Activated naive CD8-positive, alpha-beta T cell treated with anti-CD3 and anti-CD28 coated beads, Interleukin-2, amount 10 ng/mL, durations not matched to agents 7 days and 5 days (primary cell): ENCODE measurements at places on chromosomes 7 and 10.

GRCh38 chr10:4653160-4653559, 172.8 kb upstream of the AKR1E2 start:
- DNase-seq, result no peak

- no peak for DNase-seq
Measured at GRCh38 chr10:49609006-49609282, 1.2 kb upstream of the SLC18A3 start.

GRCh38 chr10:78214955-78215354, 181.3 kb downstream of the RPS24 start:
- no peak for DNase-seq

- DNase-seq, result no peak
Measured at GRCh38 chr10:81104494-81104893, 566.8 kb downstream of the SH2D4B start.

DNA sequence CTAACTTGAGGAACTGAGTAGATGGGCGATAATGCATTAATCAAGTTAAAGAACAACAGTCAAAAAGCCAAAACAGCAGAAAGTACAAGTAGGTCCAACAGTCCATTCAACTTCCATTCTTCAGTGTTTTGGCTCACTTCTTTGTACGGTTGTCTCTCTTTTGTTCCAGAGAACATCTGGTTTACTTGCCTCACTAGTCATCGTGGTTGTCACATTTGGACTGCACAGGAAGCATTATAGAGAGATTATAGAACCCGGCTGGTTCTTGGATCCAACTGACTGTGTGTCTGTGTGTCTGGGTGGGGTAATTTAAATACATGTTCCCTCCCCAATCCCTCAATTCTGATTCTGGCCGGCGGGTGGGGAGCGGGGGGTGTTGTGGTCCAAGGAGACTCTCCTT, 1.8 kb upstream of the CEP41 start:
- DNase-seq, result no peak

- DNase-seq, result no peak
Measured at GRCh38 chr10:105681051-105681450, 1040.0 kb downstream of the SORCS3 start.

GRCh38 chr10:93591065-93591808, 9.8 kb downstream of the RBP4 start:
- DNase-seq, result no peak

DNA sequence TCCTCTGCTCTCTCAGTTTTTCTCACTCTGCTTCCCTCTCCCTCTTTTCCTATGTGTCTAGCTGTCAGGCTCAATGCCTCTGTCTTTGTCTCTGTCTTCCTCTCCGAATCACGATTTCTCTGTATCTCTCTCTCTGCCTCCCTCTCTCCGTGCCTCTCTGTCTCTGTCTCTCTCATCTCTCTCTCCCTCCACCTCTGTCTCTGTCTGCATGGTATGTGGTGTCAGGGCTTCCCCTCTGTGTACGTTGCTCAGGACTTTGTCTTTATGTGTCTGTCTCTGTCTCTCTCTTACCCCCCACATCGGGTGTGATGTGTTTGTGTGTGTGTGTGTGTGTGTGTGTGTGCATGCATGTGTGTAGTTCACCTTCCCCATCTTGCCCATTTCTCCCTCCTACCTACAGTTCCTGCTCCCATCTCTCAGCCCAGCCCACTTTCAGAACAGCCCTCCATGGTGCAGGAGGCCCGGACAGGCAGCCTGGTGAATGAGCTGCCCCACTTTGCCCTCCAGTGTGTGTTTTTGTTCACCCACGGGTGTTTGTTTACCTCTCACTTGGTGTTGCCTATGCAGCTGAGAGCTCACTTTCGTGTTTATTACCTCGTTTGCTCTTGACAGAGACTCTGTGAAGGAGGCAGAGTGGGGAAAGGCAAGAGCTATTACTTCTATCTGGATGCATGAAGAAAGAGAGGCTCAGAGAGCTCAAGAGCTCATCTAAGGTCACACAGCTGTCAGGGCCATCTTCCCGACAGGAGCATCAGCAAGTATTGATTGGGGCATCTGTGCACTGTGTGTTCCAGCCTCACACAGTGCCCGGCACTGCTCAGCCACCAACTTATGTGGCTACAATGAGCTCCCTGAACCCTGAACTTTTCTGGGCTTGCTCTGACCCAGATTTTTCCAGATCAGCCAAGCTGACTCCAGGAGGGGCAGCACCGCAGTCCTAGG, 163.5 kb upstream of the ZMIZ1 start:
- no peak for DNase-seq

GRCh38 chr10:80599424-80599847, 61.7 kb downstream of the SH2D4B start:
- DNase-seq, result peak; percentile 64

- peak; percentile 46 for DNase-seq
Measured at GRCh38 chr10:79025199-79025832, 43.5 kb upstream of the ZMIZ1 start.

- DNase-seq, result no peak
Measured at GRCh38 chr10:117441361-117441760, 66.1 kb upstream of the PDZD8 start.

- no peak for DNase-seq
Measured at GRCh38 chr7:37786741-37787569, 61.4 kb upstream of the NME8 start.

DNA sequence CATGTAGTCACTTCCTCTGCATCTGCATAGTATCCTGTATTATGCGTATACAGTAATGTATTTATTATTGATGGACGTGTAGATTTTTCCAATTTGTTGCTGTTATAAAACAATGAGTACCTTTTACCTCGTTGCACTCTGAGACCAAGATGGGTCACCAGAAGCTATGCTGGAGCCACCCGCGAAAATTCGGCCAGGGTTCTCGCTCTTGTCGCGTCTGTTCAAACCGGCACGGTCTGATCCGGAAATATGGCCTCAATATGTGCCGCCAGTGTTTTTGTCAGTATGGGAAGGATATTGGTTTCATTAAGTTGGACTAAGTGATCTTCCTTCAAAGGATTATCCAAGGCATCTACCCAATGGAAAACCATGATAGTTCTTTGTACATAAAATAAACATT, 1.0 kb downstream of the PSMC2 start:
- no peak for DNase-seq

GRCh38 chr7:711922-712380, 14.5 kb upstream of the DNAAF5 start:
- DNase-seq, result peak; percentile 23

DNA sequence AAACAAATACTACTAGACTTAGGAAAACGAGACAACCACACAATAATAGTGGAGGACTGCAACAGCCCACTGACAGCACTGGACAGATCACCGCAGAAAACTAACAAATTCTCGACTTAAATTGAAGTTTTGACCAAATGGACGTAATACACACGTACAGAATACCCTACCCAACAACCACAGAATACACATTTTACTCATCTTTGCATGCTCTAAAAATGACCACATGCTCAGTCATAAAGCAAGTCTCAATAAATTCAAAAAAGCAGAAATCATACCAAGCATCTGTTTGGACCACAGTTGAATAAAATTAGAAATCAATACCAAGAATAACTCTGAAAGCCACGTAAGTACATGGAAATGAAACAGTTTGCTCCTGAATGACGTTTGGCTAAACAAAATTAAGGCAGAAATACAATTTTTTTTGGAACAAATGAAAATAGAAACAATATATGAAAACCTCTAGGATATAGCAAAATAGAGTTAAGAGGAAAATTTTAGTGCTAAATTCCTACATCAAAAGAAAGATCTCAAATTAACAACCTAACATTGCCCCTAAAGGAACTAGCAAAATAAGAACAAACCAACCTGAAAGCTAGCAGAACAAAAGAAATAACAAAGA, 30.6 kb downstream of the MAPK8 start:
- DNase-seq, result no peak

- DNase-seq, result no peak
Measured at GRCh38 chr7:46791188-46791587, 790.7 kb downstream of the TNS3 start.

GRCh38 chr10:126060261-126060931, 164.0 kb downstream of the FANK1 start:
- DNase-seq, result no peak

DNA sequence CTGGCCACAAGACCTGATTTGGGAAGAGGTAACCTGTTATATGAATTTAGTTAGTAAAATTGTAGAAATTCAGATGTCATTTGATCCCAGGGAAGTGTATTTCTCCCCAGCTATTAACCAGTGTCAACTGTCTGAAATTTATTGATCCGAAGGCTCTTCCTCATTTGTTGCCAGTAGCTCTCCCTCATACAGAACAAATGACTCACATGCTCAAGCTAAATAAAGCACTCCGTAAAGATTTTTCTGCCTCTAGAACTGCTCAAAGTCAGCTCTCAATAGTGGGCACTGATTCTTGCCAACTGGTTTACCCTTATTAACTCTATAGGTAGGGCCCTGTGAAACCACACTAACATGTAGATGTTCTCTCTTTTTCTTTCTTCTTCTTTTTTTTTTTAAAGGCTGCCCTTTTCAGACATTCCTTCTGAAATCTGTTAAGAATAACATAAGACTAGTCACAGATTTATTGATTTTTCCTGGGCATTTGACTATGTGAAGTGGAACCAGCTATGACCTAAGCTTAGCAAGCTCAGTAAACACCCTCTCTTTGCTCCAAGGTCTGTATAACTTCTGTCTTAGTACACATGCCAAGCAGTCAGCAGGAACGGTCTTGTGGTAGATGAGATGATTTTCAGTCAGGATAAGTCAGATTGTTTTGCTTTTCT, 21.8 kb downstream of the RPA3 start:
- no peak for DNase-seq

DNA sequence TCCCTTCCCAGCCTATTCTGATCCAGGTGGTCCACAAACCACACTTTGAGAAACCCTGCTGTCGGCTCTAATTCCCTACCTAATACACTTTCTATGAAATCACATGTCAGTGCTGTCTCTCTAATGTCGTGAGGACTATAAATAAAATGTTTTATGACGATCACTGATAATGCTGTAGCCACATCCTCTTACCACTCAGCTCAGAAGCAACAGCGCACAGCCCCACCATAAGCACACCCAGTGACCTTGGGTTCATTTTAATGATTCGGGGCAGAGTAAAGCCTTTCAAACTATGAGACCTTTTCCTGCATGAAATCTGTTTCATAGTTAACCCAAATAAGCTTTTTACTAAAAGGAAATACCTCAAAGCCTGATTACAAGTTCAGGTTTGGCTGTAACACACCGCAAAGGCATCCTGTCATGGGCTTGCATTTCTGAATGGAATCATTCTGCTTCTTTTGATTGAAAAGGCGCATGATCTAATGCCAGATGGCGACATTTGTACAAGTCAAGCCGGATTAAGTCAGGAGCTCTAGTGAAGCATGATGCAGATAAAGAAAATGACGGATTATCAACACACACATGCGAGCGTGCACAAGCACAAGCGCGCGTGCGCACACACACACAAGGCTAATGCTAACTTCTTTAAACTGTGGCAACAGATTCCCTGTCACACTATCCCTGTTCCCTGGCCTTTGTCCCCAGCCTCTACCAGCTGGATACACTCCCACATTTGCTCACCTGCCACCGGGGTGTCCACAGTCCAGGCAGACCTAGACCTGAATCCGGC, 180.5 kb upstream of the PDE1C start:
- DNase-seq, result no peak

DNA sequence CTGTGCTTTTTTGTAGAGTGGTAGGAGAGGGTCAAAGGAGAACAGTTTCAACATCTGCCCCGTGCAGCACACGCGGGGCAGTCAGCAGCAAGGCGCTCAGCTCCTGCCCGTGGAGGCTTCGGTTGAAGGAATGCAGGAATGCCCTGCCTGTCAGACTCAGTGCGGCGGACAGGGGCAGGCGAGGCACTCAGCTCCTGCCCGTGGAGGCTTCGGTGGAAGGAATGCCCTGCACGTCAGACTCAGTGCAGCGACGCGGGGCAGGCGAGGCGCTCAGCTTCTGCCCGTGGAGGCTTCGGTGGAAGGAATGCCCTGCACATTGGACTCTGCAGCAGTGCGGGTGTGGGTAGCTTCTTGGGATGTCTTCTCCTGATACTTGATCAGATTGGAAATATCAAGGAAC, 37.0 kb downstream of the PPP2R2D start:
- DNase-seq, result no peak

GRCh38 chr10:100022403-100022802, 12.7 kb upstream of the DNMBP start:
- no peak for DNase-seq

DNA sequence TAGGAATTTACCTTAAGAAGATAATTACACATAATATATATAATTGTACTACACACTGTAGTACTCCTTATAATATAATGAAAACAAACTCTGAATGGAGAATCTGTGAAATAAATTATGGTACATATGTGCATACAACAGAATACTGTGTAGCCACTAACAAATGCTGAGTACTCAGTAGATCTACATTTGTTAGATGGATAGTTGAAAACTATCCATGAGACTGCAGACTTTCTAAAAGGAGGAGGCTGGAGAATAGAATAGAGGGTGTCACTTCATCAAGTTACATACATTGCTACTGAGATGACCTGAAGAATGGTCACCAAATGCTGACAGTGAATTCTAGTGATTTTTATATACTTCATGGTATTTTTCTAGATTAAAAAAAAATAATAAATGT, 68.7 kb upstream of the OGDHL start:
- DNase-seq, result no peak

GRCh38 chr7:126213876-126214275, 1038.9 kb downstream of the GRM8 start:
- no peak for DNase-seq

GRCh38 chr10:97849687-97850402, at the start of gene GOLGA7B:
Gene GOLGA7B, plus strand, starts transcription at chr10:97849843. Its CDS starts 461 bp downstream, at chr10:97850304.
- peak; percentile 85 for DNase-seq

DNA sequence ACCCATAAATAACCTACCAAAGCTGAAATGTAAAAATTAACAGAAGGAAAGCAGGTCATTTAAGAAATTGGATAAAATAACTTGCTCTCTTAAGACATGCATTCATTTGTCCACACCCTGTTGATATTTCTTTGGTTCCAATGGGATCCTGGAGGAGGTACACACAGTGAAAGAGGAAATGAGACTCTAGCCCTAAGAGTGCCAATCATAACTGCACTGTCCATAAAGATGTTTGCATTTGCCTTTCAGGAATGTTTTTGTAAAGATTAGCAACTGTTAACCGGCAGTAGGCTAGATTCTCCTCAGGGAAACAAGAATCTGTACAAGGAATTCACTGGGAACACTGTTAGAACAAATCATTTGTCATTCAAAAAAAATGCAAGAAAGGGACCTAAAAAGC, 61.0 kb downstream of the MEOX2 start:
- DNase-seq, result no peak
